Activated CD8-positive, alpha-beta T cell treated with anti-CD3 and anti-CD28 coated beads, Interleukin-2, amount 10 ng/mL, durations not matched to agents 7 days and 5 days (primary cell): ENCODE measurements at places on chromosomes 1 and 21. TPM values are rescaled to one million over a fixed set of nuclear protein-coding genes. Genes with fewer than 3 reads are reported as not detected.

Gene POU2F1
- 22.7 TPM for total RNA-seq

DNA sequence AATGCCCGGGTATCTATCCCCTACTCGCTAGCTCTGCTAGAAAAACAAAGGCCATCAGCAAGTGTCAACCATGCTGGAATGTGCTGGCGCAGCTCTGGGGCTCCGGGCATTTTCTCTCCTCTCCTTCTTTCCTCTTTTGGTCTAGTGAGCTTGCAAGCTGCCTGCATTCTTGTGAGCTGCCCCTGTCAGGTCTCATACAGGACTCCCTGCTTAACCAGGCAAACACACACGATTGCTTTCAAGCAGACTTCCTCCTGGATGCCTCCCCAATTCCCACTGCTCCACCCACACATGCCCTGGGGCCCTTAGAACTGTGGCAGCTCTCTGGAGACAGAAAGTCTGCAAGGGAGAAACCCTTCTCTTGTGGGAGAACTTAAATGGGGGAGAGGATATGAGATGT lies 35.7 kb upstream of the SUCO start:
- DNase-seq: no peak

DNA sequence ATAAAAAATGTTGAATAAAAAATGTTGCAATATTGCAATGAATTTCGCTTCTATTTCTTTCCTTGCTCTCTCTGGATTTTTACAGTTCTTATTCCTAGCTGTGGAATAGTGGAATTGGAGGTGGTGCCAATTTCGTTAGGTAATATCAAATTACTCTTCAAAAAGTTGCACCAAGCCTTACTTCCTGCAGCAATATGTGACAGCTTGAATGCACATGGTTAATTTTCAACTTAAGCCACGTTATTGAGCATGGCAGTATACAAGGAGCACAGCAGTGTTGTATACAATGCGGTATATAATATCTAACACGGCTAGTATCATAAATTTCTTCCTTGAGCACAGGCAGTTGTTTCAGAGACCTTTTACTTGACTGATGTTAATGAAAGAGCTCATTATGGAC lies 152.5 kb downstream of the NOS1AP start:
- no peak for DNase-seq

Gene AGO1
- 21.3 TPM for total RNA-seq

Gene NFYC
- total RNA-seq: 74.4 TPM

GRCh38 chr1:160046494-160047110 lies 14.8 kb upstream of the PIGM start:
- DNase-seq: peak; percentile 61

Gene LAMC1
- total RNA-seq: not detected

DNA sequence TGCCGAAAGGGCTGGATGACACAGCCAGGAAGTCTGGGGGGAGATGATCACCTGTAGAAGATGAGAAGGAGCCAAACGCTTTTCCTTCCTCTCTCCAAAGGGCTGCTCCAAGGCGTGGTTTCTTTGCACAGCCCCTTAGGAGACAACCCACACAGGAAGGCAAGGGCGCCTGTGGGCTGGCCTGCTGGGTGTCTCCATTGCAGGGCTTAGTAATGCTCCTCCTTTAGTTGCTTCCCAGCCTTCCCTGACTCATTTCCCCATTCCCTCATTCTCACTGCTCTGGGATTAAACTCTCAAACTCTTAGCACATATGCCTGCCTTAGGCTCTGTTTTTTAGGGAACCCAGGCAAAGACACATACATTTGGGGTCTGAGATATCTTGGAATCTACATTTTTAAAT lies 1.7 kb upstream of the CLCA1 start:
- no peak for DNase-seq

Gene SMIM12
- total RNA-seq: 50.4 TPM

Gene DISP1
- 2.0 TPM for total RNA-seq

Gene TCP10L
- total RNA-seq: 0.68 TPM

- DNase-seq: peak; percentile 75
Observed at GRCh38 chr21:46424621-46425020, 34.1 kb upstream of the DIP2A start.

DNA sequence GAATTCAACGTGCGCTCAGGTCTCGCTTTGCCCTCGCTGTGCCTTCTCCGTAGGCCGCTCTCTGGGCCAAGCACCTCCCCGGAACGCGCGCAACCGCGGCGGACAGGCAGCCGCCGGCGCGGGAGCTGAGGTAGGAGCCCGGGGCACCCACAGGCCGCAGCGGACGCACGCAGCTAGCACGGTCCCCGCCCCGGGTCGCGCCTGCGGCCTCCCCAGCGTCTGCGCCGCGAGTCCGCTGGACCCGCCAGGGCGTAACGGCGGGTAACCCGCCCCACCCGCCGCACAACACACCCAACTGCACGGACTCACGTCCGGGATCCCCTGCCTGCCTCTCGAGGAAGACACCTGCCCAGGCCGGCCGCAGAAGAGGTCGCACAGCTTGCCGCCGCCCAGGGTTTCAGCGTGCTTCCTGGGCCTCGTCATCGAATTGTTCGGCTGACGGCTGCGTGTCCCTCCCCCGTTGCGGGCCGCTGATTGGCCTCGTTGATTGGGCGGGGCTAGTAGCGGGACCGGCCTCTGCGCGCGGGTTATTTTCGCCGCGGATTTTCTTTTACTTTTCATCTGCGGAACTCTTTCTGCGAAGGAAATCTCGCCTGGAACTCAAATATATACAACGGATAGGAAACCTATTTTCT lies at the start of gene CLCC1:
CLCC1 (minus strand) TSS at position 433 of the 635 bp plus-strand sequence. CDS start 13,047 bp downstream, outside the sequence.
- peak; percentile 97 for DNase-seq

- no peak for DNase-seq
Observed at GRCh38 chr1:91502672-91503184, 2.1 kb downstream of the CDC7 start.

GRCh38 chr1:184932319-184932718 lies 42.0 kb downstream of the NIBAN1 start:
- DNase-seq: no peak

Gene CRNN
- total RNA-seq: not detected

DNA sequence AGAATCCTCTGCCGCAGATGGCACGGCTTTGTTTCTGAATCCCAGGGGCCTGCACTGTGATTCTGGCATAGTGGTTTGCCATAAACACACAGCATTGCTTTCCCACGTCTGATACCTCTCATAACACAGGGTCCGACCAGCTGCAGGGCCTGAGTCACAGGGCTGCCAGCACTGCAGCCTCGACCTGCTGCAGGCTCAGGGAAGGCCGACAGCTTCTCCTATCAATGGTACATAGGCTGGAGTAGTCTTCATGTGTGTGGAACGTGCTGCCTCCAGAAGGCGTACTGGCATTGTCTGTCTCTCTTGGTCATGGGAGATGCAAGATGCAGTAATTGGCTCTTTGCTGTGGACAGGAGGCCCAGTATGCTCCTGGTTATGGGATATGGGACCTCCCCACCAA lies 53.5 kb upstream of the PDE9A start:
- no peak for DNase-seq

- peak; percentile 59 for DNase-seq
Observed at GRCh38 chr1:228478912-228479711, 8.1 kb upstream of the RNF187 start.

Gene KAZN
- total RNA-seq: 1.7 TPM

DNA sequence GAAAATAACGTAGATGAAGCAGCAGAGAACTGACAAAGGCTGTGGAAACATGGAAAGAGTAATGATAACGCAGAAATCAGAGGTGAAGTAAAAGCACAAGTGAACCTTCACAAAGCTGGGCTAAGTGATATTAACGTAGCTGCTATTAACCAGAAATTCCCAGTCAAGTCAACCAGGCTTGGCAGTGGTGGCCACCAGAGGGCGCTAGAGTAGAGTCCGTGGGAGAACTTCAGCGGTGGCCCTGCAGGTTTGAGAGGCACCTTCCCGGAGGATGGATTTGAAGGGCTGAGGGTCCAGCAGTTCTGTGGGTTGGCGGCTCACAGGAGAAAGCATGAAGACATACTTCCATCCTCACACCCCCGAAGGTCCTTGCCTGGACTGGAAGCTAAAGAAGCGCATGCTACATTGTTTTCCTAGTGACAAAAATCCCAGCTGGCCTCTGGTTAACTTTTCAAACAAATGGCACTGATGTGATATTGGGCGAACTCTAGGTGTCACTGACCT lies 81.7 kb upstream of the ZNF648 start:
- peak; percentile 89 for DNase-seq

Gene OR14K1
- not detected for total RNA-seq

DNA sequence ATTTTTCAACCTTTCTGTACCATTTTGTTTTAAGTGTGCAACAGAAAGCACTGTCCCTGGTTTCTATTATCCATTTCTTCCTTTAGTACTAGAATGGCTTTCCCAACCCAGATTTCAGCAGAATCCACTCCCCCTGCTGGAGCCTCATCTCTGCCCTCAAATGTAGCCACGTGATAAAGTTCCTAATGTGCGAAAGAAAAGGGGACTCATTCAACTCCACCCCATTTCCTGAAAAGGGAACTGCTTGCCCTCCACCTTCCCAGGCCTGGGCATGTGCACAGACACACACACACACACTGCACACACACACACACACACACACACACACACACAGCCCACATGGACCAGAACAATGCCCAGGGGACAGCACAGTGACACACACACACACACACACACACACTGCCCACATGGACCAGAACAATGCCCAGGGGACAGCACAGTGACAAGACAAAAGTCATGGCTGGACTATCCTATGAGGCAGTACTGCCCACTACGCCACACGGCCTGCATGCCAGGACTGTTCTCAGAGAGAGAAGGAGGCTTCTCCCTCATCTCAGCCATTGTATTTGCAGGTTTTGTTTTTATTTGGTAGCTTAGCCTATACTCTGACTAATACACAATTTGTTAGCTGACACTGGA lies 33.2 kb downstream of the PACC1 start:
- no peak for DNase-seq

GRCh38 chr1:234607109-234608024 lies 2.6 kb downstream of the IRF2BP2 start:
- DNase-seq: peak; percentile 41

Gene TPTE
- total RNA-seq: not detected

DNA sequence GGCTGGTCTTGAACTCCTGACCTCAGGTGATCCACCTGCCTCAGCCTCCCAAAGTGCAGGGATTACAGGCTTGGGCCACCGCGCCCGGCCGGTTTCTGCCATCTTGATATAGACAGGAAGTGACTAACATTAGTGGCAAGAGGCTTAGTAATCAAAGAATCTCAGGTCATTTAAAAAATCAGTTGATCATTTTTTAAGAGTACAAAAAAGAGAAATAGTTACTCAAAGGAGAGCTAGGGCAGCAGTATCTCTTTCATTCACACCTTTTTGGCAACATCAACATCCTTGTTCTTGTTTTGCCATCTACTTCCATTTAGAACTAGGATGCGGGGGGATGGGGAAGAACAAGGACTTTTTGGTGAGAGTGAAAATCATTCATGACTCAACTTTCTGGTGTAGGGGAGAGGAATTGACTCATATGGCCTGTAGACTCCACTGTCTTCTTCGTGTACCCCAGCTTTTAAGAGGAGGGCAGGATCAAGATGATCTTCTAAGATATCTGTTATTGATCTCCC lies 8.8 kb downstream of the FCRLB start:
- DNase-seq: peak; percentile 40

- DNase-seq: no peak
Observed at GRCh38 chr1:234729561-234730474, 119.8 kb upstream of the IRF2BP2 start.

- no peak for DNase-seq
Observed at GRCh38 chr1:6822530-6823359, 37.5 kb downstream of the CAMTA1 start.

DNA sequence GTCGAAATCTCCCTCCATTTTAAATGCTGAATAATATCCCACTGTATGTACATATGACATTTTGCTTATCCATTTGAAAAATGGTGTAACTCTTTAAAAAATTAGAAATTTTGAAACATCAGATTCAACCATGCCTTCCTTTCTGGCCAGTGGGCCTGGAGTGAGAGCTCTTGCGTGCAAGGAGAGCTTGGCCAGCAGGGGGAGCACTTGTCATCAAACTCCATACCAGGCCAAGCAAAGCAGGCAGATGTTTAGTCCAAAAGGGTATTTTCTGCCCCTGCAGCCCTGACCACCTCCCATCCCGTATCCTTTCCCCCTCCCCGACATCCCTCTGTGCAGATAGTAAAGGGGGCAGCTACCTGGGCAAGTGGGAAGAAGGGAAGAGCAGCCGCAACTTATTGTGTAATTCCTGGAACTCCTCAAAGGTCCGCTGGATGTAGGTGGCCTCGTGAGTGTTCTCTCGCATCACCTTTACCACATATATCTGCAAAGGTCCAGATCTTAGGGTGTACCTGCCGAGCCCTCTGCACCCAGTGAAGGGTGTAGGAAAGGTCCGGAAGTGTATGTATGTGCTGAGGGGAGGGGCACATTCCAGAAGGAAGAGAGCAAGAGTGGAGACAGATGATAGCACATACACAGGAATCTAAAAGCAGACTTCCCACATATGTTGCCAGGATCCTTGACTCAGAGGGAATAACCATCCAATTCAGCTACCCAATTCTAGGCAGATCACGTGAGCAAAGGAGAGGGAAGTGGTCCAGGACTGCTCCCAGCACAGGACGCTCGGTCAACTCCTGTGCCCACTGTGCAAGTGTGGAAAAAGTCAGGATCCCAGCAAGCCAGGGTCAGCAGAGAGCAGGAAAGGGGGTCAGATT lies 19.9 kb upstream of the PPP1R15B start:
- DNase-seq: peak; percentile 86
